ENCODE measurements at places on chromosomes 11 and 22.

DNA sequence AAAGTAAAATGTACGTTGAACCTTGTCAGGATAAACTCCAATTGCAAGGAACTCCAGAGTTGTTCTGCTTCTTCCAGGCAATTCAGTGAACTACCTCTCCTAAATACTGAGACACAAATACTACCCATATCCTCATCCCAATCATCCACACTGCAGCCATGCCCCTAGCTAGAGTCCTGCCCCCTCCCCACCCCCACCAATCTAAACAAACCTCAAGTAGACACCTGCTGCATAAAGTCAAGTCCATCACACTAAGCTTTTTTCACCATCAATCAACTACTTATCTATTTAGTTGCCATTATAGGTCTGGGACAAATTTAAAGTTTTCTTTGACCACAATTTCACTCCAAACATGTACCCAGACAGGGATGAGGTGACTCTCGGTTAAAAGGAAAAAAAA lies 93.2 kb upstream of the APOA1 start:
- no peak for DNase-seq

DNA sequence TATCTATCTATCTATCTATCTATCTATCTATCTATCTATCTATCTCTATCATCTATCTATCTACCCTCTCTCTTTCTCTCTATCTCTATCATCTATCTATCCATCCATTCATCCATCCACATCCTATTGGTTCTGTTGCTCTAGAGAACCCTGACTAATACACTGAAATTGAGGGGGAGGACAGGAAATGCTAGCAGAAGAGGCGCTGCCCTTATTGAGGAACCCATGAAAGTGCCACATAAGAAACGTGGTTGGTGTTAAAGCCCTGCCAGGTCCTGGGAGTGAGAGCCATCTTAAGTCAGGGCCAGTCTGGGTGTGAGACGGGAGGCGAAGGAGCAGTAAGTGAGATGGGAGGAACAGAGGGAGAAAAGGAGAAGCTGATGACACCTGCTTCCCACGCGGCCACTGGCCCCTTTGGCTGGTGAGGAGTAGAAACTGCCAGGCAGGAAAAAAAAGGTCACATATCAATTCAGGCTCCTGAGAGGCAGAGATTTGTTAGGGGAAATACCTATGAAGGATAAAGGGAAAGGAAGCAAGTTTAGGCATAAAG lies 87.9 kb upstream of the PLET1 start:
- no peak for DNase-seq

DNA sequence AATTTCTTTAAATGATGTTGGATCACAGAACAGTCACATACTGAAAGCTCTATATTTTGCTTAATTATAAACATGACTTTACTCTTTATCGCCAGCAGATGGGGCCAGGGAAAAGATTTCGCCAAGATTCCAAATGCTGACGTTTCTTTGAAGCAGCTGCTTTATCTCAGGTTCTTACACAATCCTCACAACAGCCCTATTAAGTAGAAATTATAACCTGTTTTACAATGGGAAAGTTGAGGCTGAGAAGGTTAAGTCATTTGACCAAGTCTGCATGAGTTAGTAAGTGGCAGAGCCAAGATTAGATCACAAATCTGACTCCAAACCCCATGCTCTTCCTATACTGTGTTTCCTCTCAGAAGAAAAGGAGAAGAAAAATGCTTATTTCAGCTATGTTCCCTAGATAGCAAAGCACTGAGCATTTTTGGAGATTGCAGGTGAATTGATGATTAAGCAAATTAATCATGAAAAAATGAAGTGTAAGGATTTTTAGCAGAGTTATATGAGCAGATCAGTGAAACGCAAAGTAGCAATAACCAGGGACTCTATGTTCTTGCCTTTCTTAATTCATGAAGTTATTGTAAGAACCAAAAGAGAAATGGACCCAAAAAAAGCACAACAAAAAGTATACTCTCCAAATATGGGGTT lies 79.0 kb downstream of the AASDHPPT start:
- no peak for DNase-seq

DNA sequence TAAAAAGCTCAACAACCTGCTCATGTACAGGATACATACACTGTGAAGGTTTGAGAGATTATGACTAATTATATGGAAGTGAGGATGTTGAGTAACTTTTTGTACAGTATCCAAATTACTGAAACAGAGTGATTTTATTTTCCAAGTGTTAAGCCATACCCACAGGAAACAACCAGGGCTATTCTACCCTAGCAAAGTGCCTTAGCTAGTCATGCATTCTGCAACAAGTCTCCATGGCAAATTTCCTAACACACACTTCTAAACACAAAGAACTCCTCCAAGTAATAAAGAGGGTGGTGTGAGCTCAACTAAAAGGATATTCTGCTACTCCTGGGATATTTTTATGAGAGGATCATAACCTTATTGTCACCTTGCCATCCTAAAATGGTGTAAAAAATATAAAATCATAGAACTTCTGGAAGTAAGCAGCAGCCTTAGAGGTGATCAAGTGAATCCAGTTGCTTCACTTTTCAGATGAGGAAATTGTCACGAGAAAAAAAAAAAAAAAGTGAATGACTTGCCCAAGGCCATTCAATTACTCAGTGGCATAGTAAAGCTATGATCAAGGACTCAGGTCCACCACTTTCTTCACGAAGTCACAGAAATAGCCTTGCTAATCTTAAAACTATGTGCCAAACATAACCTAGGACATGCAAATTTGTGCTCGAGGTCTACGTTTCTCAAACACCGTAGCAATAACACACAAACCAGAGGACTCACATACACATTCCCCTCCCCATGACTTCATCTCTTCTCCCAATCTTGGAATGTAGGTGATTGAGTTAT lies 4.2 kb downstream of the LGR4 start:
- no peak for DNase-seq

DNA sequence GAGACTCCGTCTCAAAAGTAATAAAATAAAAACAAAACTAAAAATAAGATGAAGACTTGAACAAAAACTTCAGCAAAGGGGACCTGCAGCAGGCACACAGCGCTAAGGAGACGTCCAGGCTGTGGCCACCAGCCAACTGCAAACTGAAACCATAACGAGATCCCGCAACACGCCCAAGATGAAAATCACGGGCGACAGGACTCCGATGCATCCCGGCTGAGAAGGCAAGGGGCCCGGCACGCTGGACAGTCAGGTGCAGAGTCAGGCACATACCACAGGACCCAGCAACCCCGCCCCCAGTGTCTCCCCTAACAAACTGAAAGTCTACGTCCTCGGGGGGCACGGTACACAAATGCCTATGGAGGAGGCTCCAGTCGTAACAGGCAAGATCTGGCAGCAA lies 9.2 kb downstream of the HRAS start:
- DNase-seq: no peak

- DNase-seq: no peak
Measured at GRCh38 chr11:82315093-82315492, 418.6 kb downstream of the FAM181B start.

DNA sequence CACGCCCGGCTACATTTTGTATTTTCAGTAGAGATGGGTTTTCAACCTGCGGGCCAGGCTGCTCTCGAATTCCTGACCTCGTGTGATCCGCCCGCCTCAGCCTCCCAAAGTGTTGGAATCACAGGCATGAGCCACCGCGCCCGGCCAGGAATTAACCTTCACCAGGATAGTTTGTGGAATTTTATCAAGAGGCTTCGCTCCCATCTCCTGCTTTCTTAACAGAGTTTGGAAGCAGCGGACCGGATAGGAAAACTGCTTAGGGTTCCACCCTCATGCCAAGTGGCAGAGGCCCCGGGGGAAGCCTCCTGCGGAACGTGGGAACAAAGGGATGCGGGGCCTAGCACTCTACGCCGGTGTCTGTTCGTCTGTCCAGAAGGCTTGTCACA lies 229.9 kb downstream of the ST3GAL4 start:
- no peak for DNase-seq

- DNase-seq: no peak
Measured at GRCh38 chr11:103850419-103851165, 185.8 kb upstream of the DDI1 start.

- no peak for DNase-seq
Measured at GRCh38 chr11:27024865-27025264, 15.8 kb upstream of the BBOX1 start.

DNA sequence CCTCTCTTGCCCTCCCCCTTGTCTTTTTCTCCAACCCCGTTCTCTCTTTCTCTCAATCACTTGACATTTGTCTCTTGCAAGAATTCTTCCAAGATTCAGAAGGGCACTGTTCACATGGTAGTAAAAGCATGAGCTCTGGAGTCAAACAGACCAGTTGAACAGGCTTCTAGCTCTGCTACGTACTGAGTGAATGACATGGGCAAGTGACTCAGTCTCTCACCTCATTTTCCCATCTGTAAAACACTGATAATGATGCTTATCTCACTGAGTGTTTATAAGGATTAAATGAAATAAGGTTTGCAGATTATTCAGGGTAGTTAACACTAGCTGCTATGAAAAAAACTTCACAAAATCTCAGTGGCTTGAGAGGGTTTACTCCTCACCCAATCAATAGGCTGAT lies 5.9 kb upstream of the IL10RA start:
- DNase-seq: no peak

GRCh38 chr11:1564535-1565172 lies 7.4 kb downstream of the DUSP8 start:
- no peak for DNase-seq

DNA sequence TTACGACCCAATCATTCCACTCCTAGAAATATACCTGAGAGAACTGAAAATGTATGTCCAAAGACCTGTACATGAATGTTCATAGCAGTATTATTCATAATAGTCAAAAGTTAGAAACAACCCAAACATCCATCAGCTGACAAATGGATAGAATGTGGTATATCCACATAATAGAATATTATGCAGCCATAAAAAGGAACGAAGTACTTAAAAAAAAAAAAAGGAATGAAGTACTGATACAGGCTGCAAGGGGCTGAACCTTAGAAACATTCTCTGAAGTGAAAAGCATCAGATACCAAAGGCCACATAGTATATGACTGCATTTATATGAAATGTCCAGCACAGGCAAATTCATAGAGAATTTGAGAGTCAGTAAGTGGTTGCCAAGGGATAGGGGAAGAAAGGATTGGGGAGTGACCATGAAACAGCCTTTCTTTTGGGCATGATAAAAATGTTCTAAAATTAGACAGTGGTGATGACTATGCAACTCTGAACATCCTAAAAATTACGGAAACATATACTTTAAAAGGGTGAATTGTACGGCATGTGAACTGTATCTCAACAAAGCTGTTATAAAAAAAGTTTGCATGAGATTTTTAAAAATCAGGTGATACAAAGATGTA lies 1.8 kb downstream of the TPST2 start:
- DNase-seq: no peak

GRCh38 chr11:3042496-3043314 lies 14.5 kb downstream of the CARS1 start:
- no peak for DNase-seq

DNA sequence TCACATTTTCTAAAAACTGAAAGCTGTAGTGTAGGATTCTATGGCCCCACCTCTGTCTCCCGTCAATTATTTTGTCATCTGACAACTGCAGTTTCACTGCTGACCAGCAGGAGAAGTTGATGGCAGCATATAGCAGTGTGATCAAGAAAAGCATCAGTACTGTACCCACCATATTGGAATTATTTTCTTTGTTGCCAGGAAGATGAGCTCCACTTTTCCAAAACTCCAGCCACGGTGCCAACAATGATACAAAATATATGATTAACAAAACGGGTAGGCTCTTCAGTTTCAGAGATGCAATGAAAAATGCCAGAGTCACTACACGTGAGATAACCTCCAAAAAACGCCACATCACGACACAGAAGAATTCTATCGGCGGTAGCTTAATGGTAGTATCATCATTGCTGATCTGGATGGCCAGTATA lies 41.3 kb downstream of the XKR3 start:
- no peak for DNase-seq

GRCh38 chr22:26134654-26135330 lies 34.5 kb upstream of the SEZ6L start:
- DNase-seq: no peak

GRCh38 chr11:1395773-1396374 lies 6.1 kb downstream of the BRSK2 start:
- DNase-seq: no peak

- DNase-seq: no peak
Measured at GRCh38 chr11:133892126-133892525, 46.8 kb upstream of the SPATA19 start.

DNA sequence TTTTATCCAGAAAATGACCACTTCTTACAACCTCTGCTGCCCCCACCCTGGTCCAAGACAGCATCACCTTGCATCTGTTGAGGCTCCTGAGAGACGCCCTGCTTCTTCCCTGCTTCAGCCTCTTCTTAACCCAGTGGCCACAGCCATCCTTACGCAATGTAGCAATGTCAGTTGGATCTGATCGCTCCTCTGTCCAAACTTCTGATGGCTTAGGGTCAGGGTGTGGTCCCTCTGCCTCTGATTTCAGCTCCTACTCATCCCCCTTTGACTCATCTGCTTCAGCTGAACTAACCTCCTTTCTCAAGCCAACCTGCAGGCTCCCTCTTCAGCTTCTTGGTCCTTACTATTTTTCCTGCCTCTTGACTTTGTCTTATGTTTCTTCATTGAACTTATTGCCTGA lies 280.8 kb downstream of the KIRREL3 start:
- no peak for DNase-seq

- DNase-seq: no peak
Measured at GRCh38 chr11:13137844-13138301, 128.8 kb downstream of the RASSF10 start.

DNA sequence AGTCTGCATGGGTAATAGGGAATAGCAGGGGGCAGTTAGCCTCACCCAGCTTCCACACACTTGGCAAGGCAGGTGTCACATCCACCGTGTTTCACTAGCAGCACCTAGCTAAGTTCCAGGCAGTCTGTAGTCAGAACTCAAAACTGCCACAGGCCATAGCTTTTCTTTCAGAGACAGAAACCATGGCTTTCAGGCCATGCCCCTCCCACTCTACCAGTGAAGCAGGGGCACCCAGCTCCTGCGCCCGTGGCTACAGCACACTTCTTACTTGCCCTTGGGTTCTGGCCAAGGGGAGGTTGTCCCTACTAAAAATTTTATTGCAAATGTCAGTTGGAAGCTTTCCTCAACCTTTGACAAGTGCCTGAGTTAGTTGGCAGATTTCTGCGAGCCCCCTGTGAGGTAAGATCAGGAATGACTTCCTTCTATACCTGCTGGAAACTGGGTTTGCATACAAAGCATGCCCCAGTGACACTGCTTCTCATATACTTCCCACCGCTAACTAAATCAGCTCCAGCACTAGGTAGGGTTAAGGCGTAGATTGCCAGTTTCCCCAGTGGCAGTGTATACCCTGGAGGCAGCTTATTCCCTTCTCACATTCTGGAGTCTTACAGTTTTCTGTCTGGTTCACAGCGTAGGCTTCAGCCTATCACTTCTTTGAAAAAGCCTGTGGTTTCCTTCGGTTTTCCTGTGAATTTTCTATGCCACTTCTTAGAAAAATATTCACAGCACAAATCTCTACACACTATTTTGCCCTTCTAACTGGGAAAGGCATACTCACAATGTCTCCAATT lies 139.0 kb upstream of the LUZP2 start:
- no peak for DNase-seq

- no peak for DNase-seq
Measured at GRCh38 chr22:32846780-32847491, 45.4 kb downstream of the TIMP3 start.

- DNase-seq: no peak
Measured at GRCh38 chr22:31929167-31929930, 15.0 kb upstream of the YWHAH start.
